ENCODE measurements at places on chromosomes 6 and 20. TPM values are rescaled to one million over a fixed set of nuclear protein-coding genes. Genes with fewer than 3 reads are reported as not detected.

BACH2 gene
- total RNA-seq = 235 TPM

GNRH2 gene
- total RNA-seq = 2.5 TPM

DNA sequence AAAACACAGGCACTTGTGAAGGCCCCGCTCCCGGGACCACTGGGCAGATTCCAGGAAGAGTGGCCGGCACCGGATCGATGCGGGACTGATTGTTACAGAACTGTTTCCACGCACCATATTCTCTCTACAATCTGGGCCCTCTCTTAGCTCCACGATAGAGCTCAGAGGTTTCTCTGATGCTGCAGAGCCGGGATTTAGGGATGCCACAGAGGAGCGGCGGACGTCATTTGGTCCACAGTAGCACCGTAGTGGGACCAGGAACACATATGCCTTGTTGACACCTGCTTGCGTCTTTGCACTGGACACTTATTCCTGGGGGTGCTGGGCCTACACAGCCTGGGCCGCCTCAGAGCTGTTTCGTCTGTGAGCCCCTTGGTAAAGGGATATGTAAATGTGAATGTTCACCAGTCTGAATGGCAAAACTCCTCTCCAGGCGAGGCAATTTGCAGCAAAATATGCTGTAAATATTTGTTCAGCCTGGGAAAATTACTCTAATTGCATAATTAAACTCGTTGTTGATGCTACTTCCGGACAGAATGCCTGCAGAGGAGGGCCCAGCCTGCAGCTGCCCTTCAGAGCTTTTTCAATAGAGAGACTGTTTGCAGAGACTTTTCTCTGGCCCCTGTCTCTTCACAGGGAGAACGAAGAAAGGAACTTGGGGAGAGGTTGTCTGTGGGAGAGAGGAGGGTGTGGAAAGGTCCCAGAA is 9.4 kb downstream of the PCK1 start:
- no peak overlapping the region for H3K4me3 ChIP-seq
- no peaks in the 10 kb centered on the region for H3K36me3 ChIP-seq
- no peaks in the 10 kb centered on the region for H3K27me3 ChIP-seq
- DNase-seq = no peak
- H3K27ac ChIP-seq = no peak overlapping the region

DNA sequence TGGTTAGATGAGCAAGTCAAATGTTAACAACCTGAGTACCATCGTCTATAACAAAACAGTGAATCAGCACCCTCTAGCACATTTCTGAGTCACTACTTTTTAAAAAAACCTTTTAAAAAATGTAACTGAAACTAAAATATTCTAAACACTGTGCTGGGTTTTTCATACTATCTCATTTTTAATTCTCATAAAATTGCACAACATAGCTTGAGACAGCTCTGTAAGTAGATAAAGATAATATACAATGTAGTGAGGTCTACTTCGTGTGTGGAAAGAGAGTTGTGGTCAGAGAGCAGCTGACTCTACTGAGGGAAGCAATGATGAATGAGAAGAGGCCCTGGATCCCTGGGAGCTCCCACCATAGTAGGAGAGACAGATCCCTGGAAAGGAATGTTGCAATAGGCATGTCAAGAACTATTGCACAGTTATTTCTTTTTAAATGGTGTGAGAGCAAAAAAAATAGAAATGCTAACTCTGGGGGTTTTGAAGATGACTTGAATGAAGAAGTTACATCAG is 13.6 kb upstream of the CALHM6 start:
- peaks cover 37% of the 10 kb centered on the region for H3K4me1 ChIP-seq
- no peaks in the 10 kb centered on the region for H3K36me3 ChIP-seq
- no peak for DNase-seq
- H3K27ac ChIP-seq = no peak overlapping the region

DNA sequence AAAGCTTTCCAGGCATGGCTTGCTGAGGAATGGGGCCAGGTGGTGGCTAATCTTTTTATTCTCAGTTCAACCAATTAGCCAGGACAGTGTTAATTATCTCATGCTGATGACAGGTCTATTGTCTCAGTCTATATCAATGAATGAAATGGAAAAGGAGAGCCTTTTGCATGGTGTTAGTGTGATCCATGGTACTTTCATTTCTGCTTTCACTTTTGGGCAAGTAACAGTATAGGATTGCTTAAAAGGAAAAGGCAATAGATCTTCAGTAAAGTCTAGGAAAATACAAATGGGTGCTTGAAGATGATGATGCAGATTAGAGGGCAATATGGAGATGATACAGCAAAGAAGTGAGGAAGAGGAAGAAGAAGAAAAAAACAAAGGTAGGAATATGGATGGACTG is 430.3 kb downstream of the TFAP2A start:
- DNase-seq = no peak
- H3K27me3 ChIP-seq = no peaks in the 10 kb centered on the region
- no peaks in the 10 kb centered on the region for H3K4me1 ChIP-seq
- H3K36me3 ChIP-seq = no peaks in the 10 kb centered on the region

Data from B cell (primary cell).